Breast epithelium (tissue), 4 donors: ENCODE measurements at places on chromosomes 7 and 10. TPM values are rescaled to one million over a fixed set of nuclear protein-coding genes. Genes with fewer than 3 reads are reported as not detected.

- no peaks in the 10 kb centered on the region for H3K27me3 ChIP-seq
- H3K36me3 ChIP-seq: no peaks in the 10 kb centered on the region
- H3K4me1 ChIP-seq: no peaks in the 10 kb centered on the region
- no peak for DNase-seq
These were observed 119.3 kb downstream of the CALN1 start for GRCh38 chr7:72292794-72293193.

GRCh38 chr7:134510646-134511045, 16.7 kb upstream of the AKR1B10 start:
- H3K36me3 ChIP-seq: no peaks in the 10 kb centered on the region
- no peaks in the 10 kb centered on the region for H3K27me3 ChIP-seq
- no peak overlapping the region for H3K27ac ChIP-seq
- H3K4me1 ChIP-seq: no peaks in the 10 kb centered on the region

MSS51 gene
- 2.9 TPM for total RNA-seq

DNA sequence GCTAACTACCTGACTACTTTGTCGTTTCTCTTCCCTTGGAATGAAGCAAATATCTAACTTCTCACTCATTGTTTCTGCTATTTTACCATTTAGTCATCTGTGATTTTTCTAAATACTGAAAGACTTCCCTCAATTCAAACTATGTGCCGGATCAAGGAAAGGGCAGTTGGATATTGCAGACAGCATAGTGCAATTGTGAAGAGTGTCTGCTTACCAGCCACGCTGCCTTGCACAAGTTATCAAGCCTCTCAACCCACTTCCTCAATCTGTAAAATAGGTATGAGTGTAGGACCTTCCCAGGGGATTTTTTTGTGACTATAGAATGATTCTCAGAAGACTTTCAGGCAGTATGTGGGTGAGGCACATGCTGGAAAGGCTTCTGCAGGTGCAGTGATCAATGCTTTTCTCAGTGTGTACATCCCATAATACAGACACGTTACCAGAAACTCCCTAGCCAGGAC, 54.3 kb downstream of the EGFR start:
- no peaks in the 10 kb centered on the region for H3K27me3 ChIP-seq
- DNase-seq: no peak
- H3K36me3 ChIP-seq: no peaks in the 10 kb centered on the region
- H3K4me1 ChIP-seq: no peaks in the 10 kb centered on the region

GRCh38 chr10:89644691-89644966, 413 bp downstream of the PANK1 start:
- H3K27ac ChIP-seq: peak overlapping the region; percentile 67
- DNase-seq: no peak
- peak overlapping the region; percentile 84 for H3K4me3 ChIP-seq
- H3K4me1 ChIP-seq: no peaks in the 10 kb centered on the region
- no peaks in the 10 kb centered on the region for H3K27me3 ChIP-seq

DNA sequence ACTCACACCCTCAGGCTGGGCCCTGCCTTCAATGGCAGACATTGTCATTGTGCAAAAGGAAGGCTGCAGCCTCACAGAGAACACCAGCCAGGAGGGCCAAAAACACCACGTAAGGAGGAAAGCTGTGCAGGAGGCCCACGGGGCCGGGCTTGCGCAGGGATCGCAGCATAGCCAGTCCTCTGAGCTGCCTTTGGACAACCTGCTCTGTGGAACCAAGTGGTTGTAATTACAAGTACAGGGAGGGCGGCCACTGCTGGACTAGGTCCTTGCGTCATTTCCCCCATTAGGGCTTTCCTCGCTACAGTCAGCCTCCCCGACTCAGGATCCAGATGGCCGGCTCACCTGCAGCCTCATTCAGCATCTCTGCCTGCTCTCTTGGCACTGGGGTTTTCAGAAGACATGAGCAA, 66.9 kb downstream of the FAM53B start:
- H3K27ac ChIP-seq: peak overlapping the region; percentile 39
- no peak for DNase-seq
- peaks cover 18% of the 10 kb centered on the region for H3K4me1 ChIP-seq
- H3K4me3 ChIP-seq: no peak overlapping the region

- H3K27ac ChIP-seq: no peak overlapping the region
- no peaks in the 10 kb centered on the region for H3K4me1 ChIP-seq
- H3K27me3 ChIP-seq: no peaks in the 10 kb centered on the region
- H3K4me3 ChIP-seq: no peak overlapping the region
- DNase-seq: no peak
- H3K36me3 ChIP-seq: no peaks in the 10 kb centered on the region
These were observed 272.4 kb downstream of the ETV1 start for GRCh38 chr7:13717031-13717430.

DNA sequence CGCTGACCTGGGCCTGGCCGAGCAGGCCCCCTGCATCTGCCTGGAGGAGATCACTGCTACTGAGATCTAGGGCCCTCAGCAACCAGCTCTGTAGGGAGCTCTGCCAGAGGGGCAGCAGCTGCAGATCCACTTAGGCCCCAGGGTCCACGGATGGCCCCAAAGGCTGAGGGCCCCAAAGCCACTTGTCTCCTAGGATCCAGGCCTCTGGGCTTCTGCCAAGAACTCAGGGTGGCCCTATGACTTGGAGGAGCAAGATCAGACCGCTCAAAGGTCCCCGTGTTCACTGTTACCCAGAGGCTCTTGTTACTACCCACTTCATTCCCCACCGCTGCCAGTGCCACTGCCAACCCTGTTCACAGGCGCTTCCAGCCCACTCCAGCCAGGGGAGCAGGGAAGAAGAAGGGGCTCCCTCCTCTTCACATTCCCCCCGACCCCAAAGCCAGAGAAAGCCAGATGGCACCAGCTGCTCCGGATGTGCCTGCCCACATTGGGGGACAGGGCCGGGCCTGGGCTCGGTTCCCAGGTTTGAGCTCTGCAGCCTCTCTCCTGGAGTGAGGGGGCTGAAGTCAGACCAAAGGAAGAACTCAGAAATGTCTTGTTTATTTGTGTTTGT, 7.6 kb downstream of the LZTS2 start:
- H3K4me3 ChIP-seq: no peak overlapping the region
- peak overlapping the region; percentile 66 for H3K27ac ChIP-seq
- H3K36me3 ChIP-seq: peaks cover 4% of the 10 kb centered on the region
- no peaks in the 10 kb centered on the region for H3K27me3 ChIP-seq
- no peak for DNase-seq

PLAC9 gene
- total RNA-seq: 13.4 TPM

MBL2 gene
- not detected for total RNA-seq

GRCh38 chr7:106535234-106535932, 125.6 kb downstream of the CCDC71L start:
- peak overlapping the region; percentile 32 for H3K27ac ChIP-seq
- no peaks in the 10 kb centered on the region for H3K27me3 ChIP-seq
- H3K36me3 ChIP-seq: no peaks in the 10 kb centered on the region
- H3K4me3 ChIP-seq: no peak overlapping the region

DNA sequence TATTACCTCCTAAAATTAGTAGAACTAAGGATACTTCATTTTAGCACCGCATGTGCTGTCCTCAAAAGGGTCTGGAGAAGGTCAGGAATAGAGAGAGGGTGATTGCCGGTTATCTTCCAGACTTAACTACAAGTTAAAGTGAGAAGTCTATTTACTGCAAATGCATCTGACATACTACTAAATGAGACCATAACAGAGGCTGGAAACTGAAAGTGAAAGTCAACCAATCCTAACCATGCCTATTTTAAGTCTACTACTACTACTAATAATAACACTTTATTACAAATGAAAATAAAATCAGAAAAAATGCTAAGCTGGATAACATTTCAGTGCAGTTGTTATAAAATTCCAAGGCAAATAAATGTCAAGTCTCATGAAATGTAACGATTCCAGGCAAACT, 244.7 kb downstream of the KIF20B start:
- H3K4me3 ChIP-seq: no peak overlapping the region
- no peaks in the 10 kb centered on the region for H3K36me3 ChIP-seq
- H3K4me1 ChIP-seq: no peaks in the 10 kb centered on the region
- H3K27ac ChIP-seq: no peak overlapping the region
- no peaks in the 10 kb centered on the region for H3K27me3 ChIP-seq
- DNase-seq: no peak

SH2D4B gene
- total RNA-seq: 0.16 TPM

GRCh38 chr10:49177391-49178355, 10.5 kb downstream of the TMEM273 start:
- peak; percentile 11 for DNase-seq
- H3K4me1 ChIP-seq: no peaks in the 10 kb centered on the region
- H3K27me3 ChIP-seq: no peaks in the 10 kb centered on the region
- H3K27ac ChIP-seq: peak overlapping the region; percentile 74

PBLD gene
- 5.9 TPM for total RNA-seq

PTCD1 gene
- total RNA-seq: 4.5 TPM

CHAT gene
- total RNA-seq: not detected

LRRD1 gene
- 0.33 TPM for total RNA-seq

DNA sequence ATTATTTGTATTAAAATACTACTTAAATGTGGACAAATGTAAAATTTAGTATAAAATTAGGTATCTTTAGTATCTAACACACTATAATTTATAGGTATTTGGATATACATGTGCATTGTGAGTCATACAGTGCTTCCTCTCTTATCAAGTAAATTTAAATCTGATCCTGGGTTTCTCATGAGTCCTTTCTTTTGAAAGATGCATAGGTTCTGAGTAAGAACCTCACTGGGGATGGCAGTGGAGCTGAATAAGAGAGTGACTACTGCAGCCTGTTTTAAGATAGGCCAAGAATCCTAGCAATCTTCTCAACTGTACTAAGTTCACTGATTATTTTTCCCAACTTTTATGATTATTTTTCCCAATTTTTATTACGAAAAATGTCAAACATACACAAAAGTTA, 16.2 kb downstream of the CEP55 start:
- H3K27me3 ChIP-seq: no peaks in the 10 kb centered on the region
- H3K27ac ChIP-seq: no peak overlapping the region
- H3K36me3 ChIP-seq: no peaks in the 10 kb centered on the region

NUTM2A gene
- 1.3 TPM for total RNA-seq

CCSER2 gene
- total RNA-seq: 49.9 TPM

- H3K4me1 ChIP-seq: no peaks in the 10 kb centered on the region
- no peak overlapping the region for H3K27ac ChIP-seq
- no peak overlapping the region for H3K4me3 ChIP-seq
- peaks cover 5% of the 10 kb centered on the region for H3K36me3 ChIP-seq
These were observed 42.9 kb upstream of the ST7 start for GRCh38 chr7:116910383-116910782.

HTR7 gene
- 1.8 TPM for total RNA-seq

- H3K4me3 ChIP-seq: no peak overlapping the region
- no peaks in the 10 kb centered on the region for H3K4me1 ChIP-seq
- H3K27me3 ChIP-seq: no peaks in the 10 kb centered on the region
- H3K36me3 ChIP-seq: no peaks in the 10 kb centered on the region
These were observed 162.7 kb upstream of the KMT2E start for GRCh38 chr7:104851268-104851667.

SPAM1 gene
- not detected for total RNA-seq

DNA sequence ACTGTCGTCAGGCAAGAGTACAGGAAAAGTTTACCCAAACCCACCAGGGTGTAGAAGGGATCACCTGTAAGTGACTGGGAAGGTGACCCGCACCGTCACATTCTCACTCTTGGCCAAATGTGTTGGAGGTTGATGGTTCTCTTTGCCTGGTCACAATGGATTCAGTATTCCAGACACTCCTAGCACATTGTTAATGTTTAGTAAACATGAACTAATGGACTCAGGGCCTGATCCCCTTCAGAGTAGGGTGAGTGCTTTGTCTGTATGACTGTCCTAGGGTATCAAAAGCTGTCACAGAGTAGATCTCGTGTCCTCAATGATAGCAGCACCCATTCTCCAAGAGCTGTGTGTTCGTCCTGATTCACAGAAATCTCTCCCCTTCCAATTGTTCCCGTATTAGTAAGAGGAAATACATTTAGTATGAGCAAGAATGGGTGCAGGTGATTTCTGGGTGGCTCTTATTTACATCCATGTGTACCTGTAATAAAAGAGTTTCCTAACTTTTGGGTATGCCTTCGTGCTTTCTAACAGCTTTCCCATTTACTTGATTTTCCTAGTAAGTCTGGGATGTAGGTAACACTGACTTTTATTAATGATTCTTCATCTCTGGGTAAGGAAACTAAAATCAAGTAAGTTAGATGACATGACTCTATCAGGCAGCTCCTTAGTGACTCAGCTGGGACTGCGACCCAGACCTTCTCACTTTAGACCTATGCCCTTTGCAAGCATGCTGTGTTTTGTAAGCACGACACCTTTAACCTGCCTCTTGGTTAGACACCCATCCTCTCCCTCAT, 4.7 kb downstream of the EEPD1 start:
- no peak for DNase-seq
- peak overlapping the region; percentile 6 for H3K27ac ChIP-seq
- no peaks in the 10 kb centered on the region for H3K27me3 ChIP-seq
- H3K36me3 ChIP-seq: no peaks in the 10 kb centered on the region
- no peak overlapping the region for H3K4me3 ChIP-seq

DNA sequence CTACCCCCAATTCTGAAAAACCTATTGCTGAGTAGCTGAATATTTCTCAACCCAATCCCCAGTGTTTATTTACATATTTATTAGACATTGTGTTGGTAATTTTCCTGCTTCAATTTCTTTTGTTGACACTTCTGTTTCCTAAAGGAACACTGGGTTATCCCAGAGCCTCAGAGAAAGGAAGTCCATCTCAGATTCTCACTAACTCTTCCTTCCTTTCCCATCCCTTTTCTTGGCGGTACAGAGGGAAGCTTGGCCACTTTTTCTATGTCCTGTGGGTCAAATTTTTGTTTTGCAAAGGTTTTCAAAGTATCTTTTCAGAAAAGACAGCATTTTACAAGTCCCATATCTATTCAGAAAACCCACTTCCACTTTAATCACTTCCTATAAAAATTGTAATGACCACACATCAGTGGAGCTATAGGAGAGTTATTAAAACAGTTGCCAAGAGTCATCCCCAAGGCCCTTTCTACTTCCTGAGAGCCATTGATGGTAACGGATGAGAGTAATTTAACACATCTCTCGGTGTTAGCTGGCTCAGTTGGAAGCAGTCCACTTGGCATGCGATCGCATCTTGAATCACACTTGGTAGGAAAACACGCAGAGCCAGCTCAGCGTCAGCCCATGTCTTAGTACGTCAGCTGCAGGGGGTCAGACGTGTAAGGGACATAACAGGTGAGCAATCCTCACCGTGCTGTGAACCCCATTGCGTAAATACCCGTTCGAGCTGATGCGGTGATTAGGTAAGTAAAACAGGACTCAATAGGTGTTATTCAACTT, 231.1 kb upstream of the ADARB2 start:
- no peaks in the 10 kb centered on the region for H3K27me3 ChIP-seq
- no peak for DNase-seq
- H3K4me1 ChIP-seq: no peaks in the 10 kb centered on the region
- no peaks in the 10 kb centered on the region for H3K36me3 ChIP-seq
- no peak overlapping the region for H3K4me3 ChIP-seq

DNA sequence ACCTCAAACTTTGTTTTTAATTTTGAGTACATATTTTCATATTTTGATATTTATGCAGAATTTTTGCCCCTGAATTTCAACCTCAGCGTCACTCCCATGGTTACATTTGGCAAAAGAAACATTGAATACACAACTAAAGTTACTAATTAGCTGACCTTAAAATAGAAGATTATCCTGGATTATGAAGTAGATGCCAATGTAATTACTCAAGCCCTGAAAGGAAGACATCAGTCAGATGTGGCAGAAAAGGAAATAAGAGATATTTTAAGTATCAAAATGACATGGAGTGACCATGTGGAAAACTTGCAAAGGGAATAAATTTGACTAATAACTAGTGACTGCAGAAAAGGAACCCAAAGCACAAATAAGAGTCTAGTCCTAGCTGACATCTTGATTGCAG, 701.3 kb upstream of the KCND2 start:
- no peaks in the 10 kb centered on the region for H3K36me3 ChIP-seq
- H3K27ac ChIP-seq: no peak overlapping the region
- H3K4me3 ChIP-seq: no peak overlapping the region

GRCh38 chr7:156985101-156985992, 25.1 kb downstream of the MNX1 start:
- no peak overlapping the region for H3K4me3 ChIP-seq
- peak overlapping the region; percentile 54 for H3K27ac ChIP-seq
- no peaks in the 10 kb centered on the region for H3K27me3 ChIP-seq
- DNase-seq: no peak
- H3K36me3 ChIP-seq: no peaks in the 10 kb centered on the region
